ENCODE measurements at places on chromosomes 7 and 10. TPM values are rescaled to one million over a fixed set of nuclear protein-coding genes. Genes with fewer than 3 reads are reported as not detected.

- no peak for DNase-seq
These were observed 64.9 kb downstream of the IKZF1 start for GRCh38 chr7:50369143-50370026.

DNA sequence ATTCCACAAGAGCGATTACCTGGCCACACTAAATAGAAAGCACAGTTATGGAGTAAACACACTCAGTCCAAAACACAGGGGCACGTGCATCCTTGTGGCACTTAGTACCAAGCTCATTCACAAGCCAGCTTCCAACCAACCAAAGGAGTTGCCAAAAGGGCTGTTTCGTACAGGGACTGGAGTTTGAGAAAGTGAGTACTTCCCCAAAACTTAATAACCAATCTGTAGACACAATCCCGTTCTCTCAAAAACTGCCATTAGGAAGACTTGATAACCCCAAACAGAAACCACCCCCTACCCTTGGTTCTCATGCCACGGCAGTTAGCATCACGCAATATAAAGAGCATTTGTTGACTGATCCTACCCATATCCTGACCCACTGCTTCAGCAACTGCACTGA, 166.2 kb upstream of the ASAH2 start:
- no peak for DNase-seq

DNA sequence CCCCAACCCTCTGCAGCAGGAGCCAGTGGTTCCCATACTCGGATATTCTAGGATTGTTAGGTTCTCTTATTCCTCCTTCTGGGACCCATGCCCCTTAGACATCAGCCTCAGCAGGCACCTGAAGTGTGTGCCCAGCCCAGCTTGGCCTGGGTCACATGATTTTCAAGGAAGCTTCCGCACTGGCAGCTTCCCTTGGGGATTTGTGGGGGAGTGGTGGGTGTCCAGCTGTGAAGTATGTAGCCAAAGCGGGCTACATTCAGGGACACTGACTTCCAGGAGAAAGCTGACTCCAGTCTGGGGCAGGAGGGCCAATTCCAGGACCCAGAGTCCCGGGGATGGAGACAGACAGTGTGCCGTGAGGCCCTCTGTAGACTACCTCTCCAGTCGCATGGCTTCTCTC, 1.3 kb downstream of the LDB1 start:
- DNase-seq, result peak; percentile 33

- no peak for DNase-seq
These were observed 120.8 kb downstream of the POU6F2 start for GRCh38 chr7:39098506-39098905.

- peak; percentile 40 for DNase-seq
These were observed 121.6 kb downstream of the PRKAG2 start for GRCh38 chr7:151755131-151755801.

DNA sequence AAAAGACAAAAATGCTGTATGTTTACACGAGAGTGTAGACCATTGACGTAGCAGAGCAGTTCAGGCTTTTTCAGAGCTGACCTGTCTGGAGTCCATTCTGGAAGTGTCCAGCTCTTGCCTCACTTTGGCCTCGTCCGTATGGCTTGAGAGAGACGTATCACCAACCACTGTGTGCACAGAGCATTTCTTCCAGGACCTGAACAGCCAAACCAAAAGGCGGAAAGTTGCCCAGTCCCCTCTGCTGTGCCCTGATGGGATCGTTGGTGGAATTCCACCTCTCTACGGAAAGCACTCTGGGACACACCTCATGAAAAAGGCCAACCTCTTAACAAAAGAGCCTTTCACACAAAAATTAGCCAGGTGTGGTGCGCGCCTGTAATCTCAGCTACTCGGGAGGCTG, 184.7 kb upstream of the SH2B2 start:
- DNase-seq, result no peak

- DNase-seq, result peak; percentile 19
These were observed 85.6 kb upstream of the FRMD4A start for GRCh38 chr10:14416308-14416700.

GRCh38 chr7:3510101-3511020, 209.3 kb downstream of the SDK1 start:
- DNase-seq, result no peak

GRCh38 chr7:122584676-122585251, 114.2 kb downstream of the RNF133 start:
- no peak for DNase-seq

- DNase-seq, result no peak
These were observed 90.3 kb upstream of the IKZF1 start for GRCh38 chr7:50214126-50214670.

DNA sequence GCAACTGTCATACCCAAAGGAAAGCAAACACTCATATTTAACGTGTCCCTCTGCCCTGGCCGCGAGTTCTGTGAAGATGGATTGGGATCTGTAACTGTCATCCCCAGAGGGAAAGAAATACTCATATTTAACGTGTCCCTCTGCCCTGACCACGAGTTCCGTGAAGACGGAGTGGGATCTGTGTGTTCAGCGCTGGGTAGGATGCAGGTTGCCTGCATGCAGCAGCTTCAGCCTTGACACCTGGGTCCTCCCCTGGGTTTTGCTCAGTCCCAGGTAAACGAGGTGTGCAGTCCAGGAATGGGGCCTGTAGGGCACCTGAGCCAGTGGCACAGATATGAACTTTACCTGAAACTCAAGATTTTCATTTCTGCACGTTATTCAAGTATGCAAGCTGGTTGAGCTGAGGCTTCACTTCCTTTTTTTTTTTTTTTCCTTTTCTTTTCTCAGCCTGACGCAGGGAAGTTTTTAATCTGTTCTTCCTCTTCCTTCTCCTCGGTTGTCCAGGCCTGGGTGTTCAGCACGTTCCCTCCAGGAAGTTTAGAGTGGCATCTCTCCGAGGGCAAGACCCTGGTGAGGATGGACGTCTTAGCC, 159.0 kb upstream of the SHH start:
- no peak for DNase-seq

DNA sequence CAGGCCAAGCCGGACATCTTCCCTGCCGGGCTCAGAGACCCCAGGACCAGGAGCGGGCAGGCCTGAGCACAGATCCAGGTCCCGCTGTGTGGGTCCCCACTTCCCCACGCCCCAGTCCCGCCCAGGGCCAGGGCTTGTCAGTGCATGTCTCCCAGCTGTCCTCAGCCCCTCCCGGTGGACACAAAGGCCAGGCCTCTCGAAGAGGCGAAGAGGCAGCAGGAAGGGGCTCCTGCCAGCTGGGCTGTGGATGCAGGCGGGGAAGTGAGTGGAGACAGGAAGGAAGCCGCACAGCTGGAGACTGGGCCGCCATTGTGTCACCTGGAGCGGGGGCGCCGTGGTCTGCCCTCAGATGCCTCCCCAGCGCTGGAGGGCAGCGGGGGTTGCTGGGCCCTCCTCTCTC, 4.8 kb downstream of the GRIFIN start:
- no peak for DNase-seq

DNA sequence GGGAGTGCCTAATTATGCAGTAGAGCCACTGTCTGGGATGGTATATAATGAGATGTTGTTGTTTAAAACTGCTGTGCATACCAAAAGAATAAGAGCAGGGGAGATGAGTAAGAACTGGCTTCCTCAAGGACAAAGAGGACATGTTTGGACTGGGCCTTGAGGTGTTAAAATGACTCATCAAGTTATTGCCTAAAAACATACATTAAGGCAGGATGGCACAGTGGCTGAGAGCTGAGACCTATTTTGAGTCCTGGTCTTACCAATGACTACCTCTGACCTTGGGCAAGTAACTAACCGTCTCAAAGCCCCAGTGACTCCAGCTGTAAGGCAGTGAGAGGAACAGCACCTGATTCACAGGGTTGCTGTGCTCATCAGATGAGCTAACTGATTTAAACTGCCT, 71.1 kb downstream of the CFAP58 start:
- no peak for DNase-seq

DNA sequence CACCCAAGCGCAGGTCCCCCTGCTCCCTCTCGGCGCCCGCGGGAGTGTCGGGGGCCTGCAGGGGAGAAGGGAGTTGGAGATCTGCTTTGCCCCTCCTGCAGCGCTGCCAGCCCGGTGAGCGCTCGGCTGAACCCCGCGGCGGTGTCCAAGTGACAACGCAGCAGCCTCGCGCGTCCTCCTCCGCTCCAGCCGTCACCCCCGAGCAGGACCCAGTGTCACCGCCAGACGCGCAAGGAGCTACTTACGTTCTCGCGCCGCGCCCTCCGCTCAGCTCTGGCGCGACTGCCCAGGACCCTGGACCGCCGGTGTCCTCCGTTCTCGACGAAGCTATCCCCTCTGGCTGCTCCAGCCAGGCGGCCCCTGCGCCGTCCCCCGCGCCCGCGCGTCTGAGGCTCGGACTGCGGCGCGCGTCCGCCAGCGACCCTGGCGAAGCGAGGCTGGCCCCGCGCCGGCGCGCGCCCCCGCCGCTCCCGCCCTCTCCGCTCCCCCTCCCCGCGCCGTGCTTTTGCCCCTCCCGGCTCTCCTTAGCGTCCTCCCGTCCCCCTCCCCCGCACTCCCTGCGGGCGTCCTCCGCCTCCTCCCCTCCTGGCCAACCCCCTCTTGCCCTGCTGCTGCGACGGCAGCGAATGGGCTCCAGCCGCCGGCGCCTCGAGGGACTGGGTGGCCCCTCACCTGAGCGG, at the start of gene NRCAM:
Gene NRCAM, minus strand, starts transcription at position 439 of the 680 bp plus-strand sequence. CDS start 216,372 bp downstream, outside the sequence.
- DNase-seq, result no peak

DNA sequence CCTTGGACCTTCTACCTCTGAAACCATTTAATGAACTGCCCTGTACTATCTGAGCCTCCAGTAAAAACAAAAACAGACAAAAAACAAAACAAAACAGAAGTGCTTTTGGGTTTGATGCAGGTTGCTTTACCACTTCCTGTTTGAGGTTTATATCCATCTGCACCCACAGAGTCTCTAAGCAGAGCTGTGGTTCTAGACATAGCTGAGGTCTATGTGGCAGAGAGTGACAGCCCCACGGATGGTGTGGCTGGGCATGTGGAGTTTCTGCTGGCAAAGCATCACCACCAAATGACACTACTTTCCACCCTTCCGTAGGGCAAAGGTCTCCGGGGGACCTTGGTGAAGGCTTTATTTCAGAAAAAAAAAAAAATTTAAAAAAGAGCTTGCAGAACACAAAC, 754.2 kb downstream of the GRID1 start:
- DNase-seq, result no peak

DNA sequence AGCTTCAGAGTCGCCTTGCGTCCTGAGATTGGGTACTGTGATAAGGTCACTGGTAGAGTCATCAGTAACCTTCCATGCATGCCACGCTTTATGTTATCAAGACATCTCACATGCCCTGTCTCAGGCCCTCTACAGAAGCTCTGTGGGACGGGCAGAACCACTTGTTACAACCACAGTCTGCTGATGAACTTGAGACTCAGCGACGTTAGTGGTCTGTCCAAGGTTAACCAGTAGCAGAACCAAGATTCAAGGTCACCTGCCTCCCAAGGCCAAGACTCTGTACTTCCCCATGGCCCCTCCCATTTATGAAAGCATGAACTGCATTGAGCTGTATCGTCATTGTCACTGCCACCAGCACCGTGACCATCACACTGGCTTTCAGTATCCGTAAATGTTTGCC, 15.0 kb downstream of the IQCE start:
- DNase-seq, result no peak

- DNase-seq, result peak; percentile 80
These were observed 39.5 kb upstream of the GJD4 start for GRCh38 chr10:35565602-35566081.

- no peak for DNase-seq
These were observed 18.5 kb upstream of the PRKAR1B start for GRCh38 chr7:745431-746154.

GRCh38 chr7:100163006-100163531, 4.5 kb upstream of the TRAPPC14 start:
- DNase-seq, result no peak

GRCh38 chr7:32033006-32033405, 37.2 kb downstream of the PDE1C start:
- no peak for DNase-seq

GRCh38 chr10:106996510-106996909, 168.0 kb downstream of the SORCS1 start:
- no peak for DNase-seq

Gene IQUB
- total RNA-seq, result 0.81 TPM

Gene UCN3
- total RNA-seq, result not detected

Gene ZMIZ1
- 15.0 TPM for total RNA-seq

Gene ASB10
- not detected for total RNA-seq

Gene GOT1
- total RNA-seq, result 33.7 TPM

Gene MRLN
- total RNA-seq, result not detected

Gene NEURL1
- 0.27 TPM for total RNA-seq

Gene SRGN
- 65.8 TPM for total RNA-seq

Gene SLC29A4
- 0.90 TPM for total RNA-seq
